Activated CD8-positive, alpha-beta memory T cell treated with anti-CD3 and anti-CD28 coated beads for 1 hour (primary cell): ENCODE measurements at places on chromosomes 2 and 18.

DNA sequence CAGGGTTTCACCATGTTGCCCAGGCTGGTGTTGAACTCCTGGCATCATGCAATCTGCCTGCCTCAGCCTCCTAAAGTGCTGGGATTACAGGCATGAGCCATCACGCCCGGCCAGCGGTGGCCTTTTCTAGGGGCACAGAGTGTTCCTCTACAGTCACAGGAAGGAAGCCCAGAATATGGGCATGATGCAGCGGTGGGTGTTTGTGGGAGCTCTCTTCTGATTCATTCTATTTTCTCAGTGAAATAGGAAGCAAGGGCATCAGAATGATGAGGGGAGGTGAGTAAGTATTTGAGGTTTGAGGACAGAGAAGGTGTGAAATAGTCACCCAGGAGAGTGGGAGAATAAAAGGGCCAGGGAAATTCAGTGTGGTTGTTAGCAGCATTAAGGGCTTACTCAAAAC lies 70.3 kb upstream of the PSME4 start:
- DNase-seq: no peak

- DNase-seq: no peak
Measured at GRCh38 chr2:78811955-78812610, 213.4 kb upstream of the REG3G start.

DNA sequence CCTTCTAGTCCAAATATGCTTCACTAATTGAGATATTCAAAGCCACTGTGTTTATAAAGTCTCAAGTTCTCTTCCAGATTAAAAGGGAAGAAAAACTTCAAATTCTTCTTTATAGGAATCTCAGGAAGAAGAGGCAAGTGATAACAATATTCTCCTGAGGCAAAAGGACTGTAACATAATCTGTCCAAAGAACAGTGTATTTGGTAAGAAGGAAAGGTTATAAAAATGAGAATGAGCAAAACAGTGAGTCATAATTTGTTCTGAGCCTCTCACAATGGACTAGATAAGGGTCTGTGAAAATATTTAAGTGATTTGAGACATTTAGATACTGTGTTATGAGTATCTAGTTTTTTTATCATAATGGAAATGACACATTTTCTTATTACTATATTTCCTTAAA lies 44.3 kb downstream of the SNRPD1 start:
- DNase-seq: no peak

GRCh38 chr2:190468814-190469569 lies 60.8 kb downstream of the MFSD6 start:
- no peak for DNase-seq

DNA sequence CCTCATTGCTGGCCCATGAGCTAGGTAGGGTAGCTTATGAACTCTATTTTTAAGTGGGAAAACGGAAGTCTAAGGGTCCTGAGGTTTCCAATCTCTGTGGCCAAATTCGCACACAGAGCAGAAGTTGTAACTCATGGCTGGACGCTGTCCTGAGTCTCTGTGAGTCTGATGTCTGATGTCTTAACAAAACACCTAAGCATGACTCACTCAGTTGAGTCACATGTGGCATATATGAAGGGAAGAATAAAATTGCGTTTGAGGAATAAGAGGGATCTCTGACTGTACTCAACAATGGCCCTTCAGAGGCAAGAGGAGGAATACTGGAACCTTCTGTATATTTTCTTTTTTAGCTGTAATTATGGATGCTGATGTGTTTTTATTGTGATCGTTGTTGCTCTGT lies 569.7 kb downstream of the RIT2 start:
- no peak for DNase-seq

DNA sequence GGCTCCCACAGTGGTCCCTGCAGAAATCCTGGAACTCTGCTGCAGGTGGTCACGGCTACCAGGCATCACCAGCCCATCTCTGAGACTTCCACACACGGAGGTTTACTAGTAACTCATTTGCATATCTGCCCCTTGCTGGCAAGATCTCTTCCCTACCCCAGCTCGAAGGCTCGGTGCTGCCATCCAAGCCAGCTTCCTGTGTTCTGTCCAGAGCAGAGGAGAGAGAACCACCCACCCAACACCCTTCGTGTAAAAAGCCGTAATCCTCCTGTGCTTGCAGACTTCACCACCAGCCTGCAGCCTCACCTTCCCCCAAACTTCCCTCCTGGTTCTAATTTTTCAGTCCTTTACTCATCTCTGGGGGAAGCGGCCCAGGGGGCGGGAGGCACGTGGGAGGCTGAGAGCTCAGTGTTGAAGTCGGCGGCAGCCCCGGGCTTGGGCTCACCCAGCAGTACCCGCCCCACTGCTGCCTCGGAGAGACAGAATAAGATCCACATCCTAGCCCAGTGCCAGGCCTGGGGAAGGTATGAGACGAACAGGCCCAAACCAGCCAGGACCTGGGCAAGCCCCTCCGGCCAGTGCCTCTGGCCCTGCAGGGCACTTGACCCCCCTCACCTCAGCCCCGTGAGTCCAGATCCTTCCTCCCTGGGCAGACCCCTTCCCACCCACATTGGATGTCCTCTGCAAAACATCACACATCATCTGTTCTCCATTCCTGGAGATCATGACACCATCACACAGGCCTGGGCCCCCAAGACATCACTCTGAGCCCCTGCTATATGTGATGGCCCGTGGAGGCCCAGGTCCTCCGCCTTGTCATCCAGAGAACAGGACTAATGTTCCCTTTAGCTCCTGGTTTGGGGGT lies 145.8 kb upstream of the ID2 start:
- DNase-seq: no peak

DNA sequence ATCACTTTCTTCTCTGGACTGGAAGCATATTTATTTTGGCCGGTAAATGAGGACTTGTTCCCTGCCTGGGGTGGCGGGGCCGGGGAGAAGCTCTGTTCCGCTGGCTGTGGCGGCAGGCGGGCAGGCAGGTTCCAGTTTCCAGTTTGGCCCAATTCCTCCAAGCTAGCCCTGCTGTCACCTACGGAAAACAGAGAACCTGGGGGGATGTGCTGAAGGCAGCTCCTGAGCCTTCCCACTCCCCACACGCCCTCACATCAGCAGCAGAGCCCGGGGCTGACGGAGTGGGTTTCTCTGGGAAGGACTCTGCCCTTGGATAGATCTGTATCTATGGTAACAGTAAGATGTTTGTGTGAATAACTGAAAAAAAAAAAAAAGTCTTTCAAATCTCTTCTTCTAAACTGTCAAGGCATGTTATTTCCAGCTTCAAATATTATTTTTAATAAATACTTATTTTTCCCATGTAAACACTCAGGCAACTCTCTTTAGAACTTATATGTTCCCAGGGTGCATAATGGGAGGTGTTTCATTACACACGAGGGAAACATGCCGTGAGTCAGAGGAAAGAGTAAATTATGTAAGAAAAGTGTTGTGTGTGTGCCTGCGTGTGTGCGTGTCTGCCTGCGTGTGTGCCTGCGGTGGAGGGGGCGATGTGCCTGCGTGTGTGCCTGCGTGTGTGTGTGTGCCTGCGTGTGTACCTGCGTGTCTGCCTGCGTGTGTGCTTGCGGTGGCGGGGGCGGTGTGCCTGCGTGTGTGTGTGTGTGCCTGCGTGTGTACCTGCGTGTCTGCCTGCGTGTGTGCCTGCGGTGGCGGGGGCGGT lies 116.1 kb upstream of the ZNF516 start:
- no peak for DNase-seq

GRCh38 chr2:88751768-88752167 lies 60.3 kb downstream of the RPIA start:
- DNase-seq: no peak
